Immature natural killer cell (primary cell): ENCODE measurements at places on chromosomes 2 and 18. TPM values are rescaled to one million over a fixed set of nuclear protein-coding genes. Genes with fewer than 3 reads are reported as not detected.

DNA sequence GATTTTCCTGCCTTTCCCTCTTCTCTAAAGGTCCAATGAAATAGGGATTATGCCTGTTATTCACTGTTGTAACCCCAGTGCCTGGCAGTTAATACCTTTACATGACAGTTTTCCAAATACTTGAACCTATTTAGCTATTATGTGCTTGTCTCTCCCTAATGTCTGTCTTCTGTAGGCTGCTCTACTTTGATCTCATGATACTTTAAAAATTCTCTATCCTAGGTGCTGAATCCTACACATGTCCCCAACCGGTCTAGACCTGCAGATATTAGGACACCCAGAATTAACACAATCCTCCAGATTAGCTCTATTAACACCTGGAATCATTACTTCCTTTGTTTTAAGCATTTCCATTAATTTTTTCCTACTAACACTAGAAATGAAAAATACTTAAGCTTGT is 7.3 kb downstream of the CEBPZ start:
- H3K36me3 ChIP-seq, result peaks cover 13% of the 10 kb centered on the region
- no peak overlapping the region for H3K4me3 ChIP-seq
- DNase-seq, result no peak
- peaks cover 7% of the 10 kb centered on the region for H3K4me1 ChIP-seq

GRCh38 chr18:39841482-39842365 is 2113.3 kb upstream of the PIK3C3 start:
- H3K4me3 ChIP-seq, result peak overlapping the region; percentile 25
- peaks cover 1% of the 10 kb centered on the region for H3K27me3 ChIP-seq
- no peak overlapping the region for H3K27ac ChIP-seq
- no peaks in the 10 kb centered on the region for H3K4me1 ChIP-seq
- H3K36me3 ChIP-seq, result no peaks in the 10 kb centered on the region

DNA sequence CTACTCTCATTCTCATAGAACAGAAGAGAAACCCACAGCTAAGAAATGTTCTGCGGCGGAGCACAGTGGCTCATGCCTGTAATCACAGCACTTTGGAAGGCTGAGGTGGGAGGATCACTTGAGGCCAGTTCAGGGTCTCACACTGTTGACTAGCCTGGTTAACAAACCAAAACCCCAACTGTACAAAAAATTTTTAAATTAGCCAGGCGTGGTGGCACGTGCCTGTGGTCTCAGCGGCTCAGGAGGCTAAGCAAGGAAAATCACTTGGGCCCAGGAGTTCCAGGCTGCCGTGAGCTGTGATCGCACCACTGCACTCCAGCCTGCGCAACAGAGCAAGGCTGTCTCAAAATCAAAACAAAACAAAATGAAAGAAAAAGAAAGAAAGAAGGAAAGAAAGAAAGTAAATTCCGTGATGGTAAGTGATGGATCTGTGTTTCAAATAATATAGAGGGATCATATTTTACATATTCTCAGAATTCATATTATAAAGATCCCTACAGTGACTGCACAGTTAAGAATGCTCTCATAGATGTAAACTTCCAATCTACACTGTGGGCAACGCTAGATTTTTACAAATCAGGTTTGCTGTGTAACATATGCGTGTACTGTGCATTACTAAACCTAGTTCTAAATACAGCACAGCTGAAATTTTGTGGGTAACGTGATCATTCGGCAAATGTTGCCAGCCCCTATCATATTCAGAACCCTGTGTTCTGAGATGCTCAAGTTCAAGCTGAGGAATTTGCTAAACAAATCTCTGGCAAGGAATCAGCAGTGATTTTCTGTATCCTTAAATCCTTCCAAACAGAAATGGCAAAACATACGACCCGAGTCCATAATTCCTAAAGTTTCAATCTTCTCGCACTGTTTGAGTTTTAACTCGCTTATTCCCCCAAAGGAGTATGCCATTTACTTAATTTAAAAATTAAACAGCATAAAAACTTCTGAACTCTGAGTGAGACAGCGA is 1.2 kb upstream of the RAB12 start:
- H3K27me3 ChIP-seq, result peaks cover 6% of the 10 kb centered on the region
- H3K27ac ChIP-seq, result peak overlapping the region; percentile 78
- peaks cover 41% of the 10 kb centered on the region for H3K4me1 ChIP-seq
- DNase-seq, result no peak

GRCh38 chr2:147998203-147998602 is 22.3 kb downstream of the ORC4 start:
- DNase-seq, result no peak
- peaks cover 2% of the 10 kb centered on the region for H3K27me3 ChIP-seq
- H3K36me3 ChIP-seq, result peaks cover 24% of the 10 kb centered on the region
- no peak overlapping the region for H3K4me3 ChIP-seq
- H3K27ac ChIP-seq, result peak overlapping the region; percentile 35

- H3K27me3 ChIP-seq, result peaks cover 21% of the 10 kb centered on the region
- no peaks in the 10 kb centered on the region for H3K36me3 ChIP-seq
- no peak for DNase-seq
- H3K27ac ChIP-seq, result no peak overlapping the region
- no peaks in the 10 kb centered on the region for H3K4me1 ChIP-seq
Observed at GRCh38 chr2:177592397-177592796, 199.8 kb downstream of the AGPS start.

DNA sequence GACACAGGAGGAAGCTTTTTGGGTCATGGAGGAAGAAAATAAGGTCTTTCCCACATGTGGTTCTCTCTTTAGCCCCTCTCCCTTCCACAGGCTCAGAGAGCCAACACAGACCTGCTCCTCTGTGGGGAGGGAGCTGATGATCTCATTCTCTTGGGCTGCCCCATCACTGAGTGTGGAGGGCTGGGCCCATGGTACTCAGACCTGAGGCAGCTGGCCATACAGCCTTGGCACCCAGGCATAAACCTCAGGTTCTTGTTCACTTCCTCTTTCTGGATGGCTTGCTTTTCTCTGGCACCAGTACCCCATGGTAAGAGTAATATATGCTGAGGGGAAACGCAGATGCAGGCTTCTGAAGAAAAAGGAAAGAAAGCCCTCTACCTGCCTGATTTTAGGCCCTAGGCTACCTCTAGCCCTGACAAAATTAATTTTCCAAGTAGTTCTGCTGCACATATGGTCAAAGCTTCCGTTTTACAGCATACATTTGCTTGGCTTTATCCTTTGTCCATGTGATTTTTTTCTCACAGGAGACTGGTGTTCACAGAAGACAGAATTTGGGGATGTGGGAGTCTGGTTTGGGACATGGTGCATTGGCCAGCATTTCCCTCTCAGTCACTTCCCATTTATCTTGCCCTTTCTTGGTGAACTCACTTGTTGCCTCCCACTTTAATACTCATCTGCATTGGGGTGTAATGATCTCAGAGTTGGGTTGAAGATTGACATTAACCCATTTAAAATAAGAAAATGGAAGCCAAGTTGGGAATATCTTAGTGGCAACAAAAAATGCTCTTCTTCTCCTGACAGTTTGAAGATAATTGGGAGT is 11.1 kb downstream of the DHRS9 start:
- no peak overlapping the region for H3K4me3 ChIP-seq
- H3K4me1 ChIP-seq, result no peaks in the 10 kb centered on the region
- peaks cover 4% of the 10 kb centered on the region for H3K27me3 ChIP-seq

DNA sequence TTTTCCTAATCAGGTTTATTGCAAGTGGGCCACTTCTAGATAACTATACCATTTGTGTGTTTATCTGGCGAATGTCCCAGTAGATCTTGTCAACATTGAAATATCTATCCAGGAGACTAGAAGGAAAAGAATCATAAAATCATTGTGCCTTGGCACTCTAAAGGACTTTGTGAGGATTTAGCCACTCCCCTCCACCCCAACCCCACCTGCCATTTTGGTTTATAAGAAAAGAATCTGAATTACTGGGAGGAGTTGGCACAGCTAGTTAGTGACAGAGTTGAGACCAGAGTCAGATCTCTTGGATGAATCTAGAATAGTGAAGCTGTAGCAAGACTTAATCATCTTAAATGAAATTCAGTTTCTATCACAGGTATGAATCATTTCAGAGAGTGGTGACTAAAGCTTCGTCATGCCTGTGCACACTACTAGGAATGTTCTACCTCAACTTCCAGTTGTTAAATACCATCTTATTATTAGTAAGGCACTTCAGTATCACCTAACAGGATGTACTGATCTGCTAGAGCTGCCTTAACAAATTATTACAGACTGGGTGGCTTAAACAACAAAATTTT is 212.7 kb upstream of the SLC14A2 start:
- peaks cover 3% of the 10 kb centered on the region for H3K27me3 ChIP-seq
- H3K4me3 ChIP-seq, result no peak overlapping the region
- H3K4me1 ChIP-seq, result no peaks in the 10 kb centered on the region
- no peaks in the 10 kb centered on the region for H3K36me3 ChIP-seq
- no peak for DNase-seq

- no peaks in the 10 kb centered on the region for H3K27me3 ChIP-seq
- no peaks in the 10 kb centered on the region for H3K36me3 ChIP-seq
- H3K27ac ChIP-seq, result no peak overlapping the region
- H3K4me1 ChIP-seq, result no peaks in the 10 kb centered on the region
- no peak overlapping the region for H3K4me3 ChIP-seq
Observed at GRCh38 chr2:188604579-188604978, 312.9 kb downstream of the GULP1 start.

DNA sequence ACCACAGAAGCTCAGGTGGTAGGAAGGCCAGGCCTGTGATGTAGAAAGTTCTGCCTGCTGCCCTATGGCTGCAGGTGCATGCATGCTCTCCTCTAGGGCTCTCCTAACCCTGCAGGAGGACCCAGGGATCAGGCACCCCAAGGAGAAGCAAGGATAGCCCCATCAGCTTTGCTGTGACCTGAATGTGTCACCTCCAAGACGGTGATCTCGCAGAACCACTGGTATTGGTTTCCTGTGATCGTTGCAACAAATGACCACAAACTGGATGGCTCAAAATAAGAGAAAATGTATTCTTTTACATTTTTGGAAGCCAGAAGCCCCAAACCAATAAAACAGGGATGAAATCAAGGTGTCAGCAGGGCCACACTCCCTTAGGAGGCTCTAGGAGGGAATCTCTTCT is 327.3 kb downstream of the BCL11A start:
- H3K36me3 ChIP-seq, result no peaks in the 10 kb centered on the region
- H3K4me1 ChIP-seq, result no peaks in the 10 kb centered on the region
- DNase-seq, result no peak
- peaks cover 2% of the 10 kb centered on the region for H3K27me3 ChIP-seq

- H3K27ac ChIP-seq, result no peak overlapping the region
- no peaks in the 10 kb centered on the region for H3K27me3 ChIP-seq
- no peaks in the 10 kb centered on the region for H3K4me1 ChIP-seq
- no peak for DNase-seq
- H3K4me3 ChIP-seq, result no peak overlapping the region
Observed at GRCh38 chr2:141582213-141582612, 548.6 kb downstream of the LRP1B start.

DNA sequence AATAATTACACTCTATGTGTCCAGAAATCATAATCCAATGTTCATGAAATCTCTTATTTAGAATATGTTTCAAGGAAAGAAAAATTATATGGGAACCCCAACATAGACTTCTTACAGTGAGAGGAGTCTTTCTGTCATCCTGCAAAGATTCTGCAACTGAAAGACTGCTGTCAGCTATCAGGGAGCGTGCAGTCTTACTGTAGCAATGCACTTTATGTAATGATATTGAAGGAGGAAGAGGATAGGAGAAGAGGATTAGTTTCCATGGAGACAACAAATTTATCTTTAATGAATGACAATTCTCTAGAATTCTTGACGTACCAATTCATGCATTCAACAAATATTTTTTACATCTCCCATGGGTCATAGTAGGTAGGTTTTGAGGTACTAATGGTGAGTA is 61.3 kb upstream of the MYT1L start:
- H3K36me3 ChIP-seq, result no peaks in the 10 kb centered on the region
- H3K27me3 ChIP-seq, result no peaks in the 10 kb centered on the region
- no peaks in the 10 kb centered on the region for H3K4me1 ChIP-seq
- DNase-seq, result no peak

GRCh38 chr2:37512971-37513370 is 158.5 kb downstream of the CDC42EP3 start:
- H3K36me3 ChIP-seq, result no peaks in the 10 kb centered on the region
- no peaks in the 10 kb centered on the region for H3K27me3 ChIP-seq
- no peak for DNase-seq
- no peaks in the 10 kb centered on the region for H3K4me1 ChIP-seq

GRCh38 chr18:50507120-50507590 is 52.7 kb upstream of the MAPK4 start:
- no peaks in the 10 kb centered on the region for H3K27me3 ChIP-seq
- no peak for DNase-seq
- no peaks in the 10 kb centered on the region for H3K36me3 ChIP-seq
- no peak overlapping the region for H3K4me3 ChIP-seq
- no peaks in the 10 kb centered on the region for H3K4me1 ChIP-seq

GRCh38 chr2:47403609-47404193 is 745 bp downstream of the MSH2 start:
- peaks cover 28% of the 10 kb centered on the region for H3K4me1 ChIP-seq
- peak overlapping the region; percentile 97 for H3K4me3 ChIP-seq
- peak overlapping the region; percentile 88 for H3K27ac ChIP-seq
- H3K36me3 ChIP-seq, result peaks cover 4% of the 10 kb centered on the region
- no peak for DNase-seq
- H3K27me3 ChIP-seq, result peaks cover 11% of the 10 kb centered on the region

- no peaks in the 10 kb centered on the region for H3K36me3 ChIP-seq
- no peak overlapping the region for H3K27ac ChIP-seq
- no peak for DNase-seq
- H3K4me1 ChIP-seq, result no peaks in the 10 kb centered on the region
- H3K4me3 ChIP-seq, result no peak overlapping the region
Observed at GRCh38 chr2:219726916-219727315, 99.5 kb downstream of the SLC4A3 start.

FHOD3 gene
- not detected for polyA plus RNA-seq

SERPINB5 gene
- not detected for polyA plus RNA-seq

SERPINB10 gene
- polyA plus RNA-seq, result not detected

PDCD1 gene
- not detected for polyA plus RNA-seq

G6PC2 gene
- not detected for polyA plus RNA-seq
